ENCODE measurements at places on chromosomes 2 and 18.
A peak's percentile ranks its signal among the peaks of the same experiment; 100 is the strongest.

DNA sequence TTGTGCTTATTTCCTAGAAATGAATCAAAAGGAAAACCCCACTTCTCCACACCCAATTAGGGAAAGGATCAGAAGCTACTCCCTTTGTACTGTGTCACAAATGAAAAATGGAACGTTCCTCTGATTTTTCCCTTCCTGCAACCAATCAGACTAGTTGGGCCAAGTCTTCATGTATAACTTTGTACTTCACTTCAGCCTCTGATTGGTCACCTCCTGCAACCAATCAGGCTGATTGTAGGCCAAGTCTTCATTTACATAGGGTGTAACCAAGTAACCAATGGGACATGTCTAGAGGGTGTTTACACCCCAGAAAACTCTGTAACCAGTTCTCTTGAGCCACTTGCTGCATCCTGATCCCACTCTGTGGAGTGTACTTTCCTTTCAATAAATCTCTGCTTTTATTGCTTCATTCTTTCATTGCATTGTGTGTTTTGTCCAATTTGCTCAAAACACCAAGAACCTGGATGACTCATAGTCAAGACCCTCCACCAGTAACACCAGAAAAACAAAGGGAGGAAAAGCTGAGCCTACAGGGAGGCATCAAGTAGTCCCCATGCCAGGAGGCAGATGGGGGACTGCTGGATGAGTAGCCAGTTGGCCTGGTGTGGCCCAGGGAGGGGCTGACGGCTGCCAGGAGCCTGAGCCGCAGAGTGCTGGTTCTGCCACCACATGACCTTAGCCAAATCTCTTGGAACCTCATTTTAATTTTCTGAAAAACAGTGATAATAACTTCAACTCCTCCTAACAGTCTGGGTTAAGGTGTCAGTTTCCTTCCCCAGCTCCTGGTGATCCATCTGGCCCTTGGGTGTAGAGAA is 46.1 kb downstream of the SOWAHC start:
- no peak for DNase-seq

GRCh38 chr2:5315512-5315911 is 376.7 kb upstream of the SOX11 start:
- no peak for DNase-seq

DNA sequence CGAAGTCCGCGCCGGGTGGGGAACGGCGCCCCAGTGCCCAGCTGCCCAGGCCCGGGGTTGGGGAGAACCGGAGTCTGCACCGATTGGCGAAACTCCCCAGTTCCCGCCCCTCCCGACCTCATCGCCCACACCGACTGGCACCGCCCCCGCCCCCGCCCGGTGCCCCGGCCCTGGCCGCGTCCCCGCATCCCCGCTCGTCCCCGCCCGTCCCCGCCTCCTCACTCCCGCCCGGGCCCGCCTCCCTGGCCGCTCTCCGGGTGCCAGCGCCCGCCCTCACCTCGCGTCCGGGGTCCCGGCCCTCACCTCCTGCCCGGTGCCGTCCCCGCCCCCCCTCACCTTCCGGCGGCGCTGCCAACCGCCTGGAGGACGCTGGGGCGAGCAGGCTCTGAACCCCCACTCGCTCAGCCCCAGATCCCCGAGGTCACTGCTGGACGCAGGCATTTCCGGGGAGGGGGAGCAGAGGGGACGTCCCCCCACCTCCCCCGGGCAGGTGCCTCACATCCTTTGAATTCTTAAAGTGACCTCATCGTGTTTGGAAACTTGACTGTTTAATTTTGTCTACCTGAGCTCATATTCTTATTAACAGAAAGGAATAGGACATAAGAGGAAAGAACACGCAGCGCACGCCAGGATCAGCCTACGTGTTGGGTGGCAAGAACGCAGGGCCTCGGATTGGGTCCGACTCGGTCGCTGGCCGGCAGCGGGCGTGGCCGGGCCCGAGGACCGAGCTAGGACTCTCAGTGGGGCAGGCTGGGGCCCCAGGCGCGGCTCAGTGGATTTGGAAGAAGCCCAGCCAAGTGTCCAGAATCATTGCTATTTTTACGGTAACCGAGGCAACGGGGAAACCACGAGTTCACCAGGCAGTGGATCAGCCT is at the start of gene FAM110C:
Gene FAM110C, minus strand, starts transcription at position 35 of the 875 bp plus-strand sequence. CDS start 120 bp downstream, outside the sequence.
- DNase-seq, result peak; percentile 34

DNA sequence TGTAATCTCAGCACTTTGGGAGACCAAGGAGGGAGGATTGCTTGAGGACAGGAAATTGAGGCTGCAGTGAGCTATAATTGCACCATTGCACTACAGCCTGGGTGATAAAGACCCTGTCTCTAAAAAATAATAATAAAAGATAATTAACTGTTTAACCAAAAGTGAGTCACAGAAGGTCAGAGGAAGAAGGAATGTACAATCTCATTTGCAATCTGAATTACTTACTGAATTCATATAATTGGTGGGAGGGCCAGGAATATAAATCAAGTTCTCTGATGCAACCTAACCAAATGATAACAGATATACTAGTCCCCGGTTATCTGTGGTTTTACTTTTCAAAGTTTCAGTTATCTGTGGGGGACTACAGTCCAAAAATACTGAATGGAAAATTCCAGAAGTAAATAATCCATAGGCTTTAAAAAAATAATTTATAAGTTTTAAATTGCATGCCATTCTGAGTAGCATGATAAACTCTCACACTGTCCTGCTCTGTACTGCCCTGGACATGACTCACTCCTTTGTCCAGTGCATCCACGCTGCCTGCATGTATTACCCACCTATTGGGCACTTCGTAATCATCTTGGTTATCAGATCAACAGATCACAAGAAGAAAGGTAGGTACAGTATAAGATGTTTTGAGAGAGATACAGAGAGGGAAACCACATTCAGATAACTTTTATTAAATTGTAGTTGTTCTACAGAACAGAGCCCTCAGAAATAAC is 12.8 kb upstream of the MATN3 start:
- no peak for DNase-seq

GRCh38 chr2:47271054-47272000 is 116.2 kb upstream of the STPG4 start:
- DNase-seq, result no peak

- no peak for DNase-seq
These were observed 3.2 kb downstream of the NPPC start for GRCh38 chr2:231923010-231923344.

- no peak for DNase-seq
These were observed 80.6 kb upstream of the GLS start for GRCh38 chr2:190799999-190800398.

DNA sequence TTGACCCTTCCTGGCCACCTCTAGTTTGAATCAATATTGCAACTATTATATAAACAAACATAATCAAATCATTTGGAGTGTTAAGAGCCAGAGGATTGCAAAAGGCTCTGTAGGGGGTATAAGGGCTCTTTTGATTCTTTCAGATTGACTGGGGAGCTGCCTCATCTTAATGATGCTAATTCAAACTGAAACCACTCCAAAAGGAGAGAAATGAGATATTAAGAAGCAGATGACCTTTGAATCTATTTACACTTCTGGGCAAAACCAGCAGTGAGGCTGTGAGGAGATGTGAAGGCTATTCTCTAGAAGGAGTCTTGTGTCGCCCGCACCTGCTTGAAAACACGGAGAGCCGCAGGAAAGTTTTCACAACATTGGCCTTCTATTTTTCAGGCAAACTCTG is 311.2 kb upstream of the CRIM1 start:
- no peak for DNase-seq

DNA sequence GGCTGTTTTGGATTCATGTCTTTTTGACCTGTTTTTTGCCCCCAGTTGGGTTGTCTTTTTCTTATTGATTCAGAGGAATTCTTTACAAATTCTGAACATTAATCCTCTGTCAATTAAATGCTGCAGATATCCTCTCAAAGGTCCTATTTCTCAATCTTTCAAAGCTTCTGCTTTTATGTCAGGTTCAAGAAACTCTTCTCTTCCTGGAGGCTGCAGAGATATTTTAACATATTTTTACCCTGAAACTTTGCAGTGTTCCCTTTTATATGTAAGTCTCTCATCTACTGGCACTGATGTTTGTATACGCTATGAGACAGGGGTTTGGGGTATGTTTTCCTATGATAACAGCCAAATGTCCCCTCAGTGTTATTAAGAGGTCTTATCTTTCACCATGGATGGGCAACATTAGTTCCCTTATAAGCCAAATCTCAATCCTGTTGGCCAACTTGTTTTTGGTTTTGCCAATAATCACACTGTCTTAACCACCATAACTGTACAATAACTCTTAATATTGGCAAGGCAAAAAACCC is 159.3 kb downstream of the HDAC4 start:
- no peak for DNase-seq

DNA sequence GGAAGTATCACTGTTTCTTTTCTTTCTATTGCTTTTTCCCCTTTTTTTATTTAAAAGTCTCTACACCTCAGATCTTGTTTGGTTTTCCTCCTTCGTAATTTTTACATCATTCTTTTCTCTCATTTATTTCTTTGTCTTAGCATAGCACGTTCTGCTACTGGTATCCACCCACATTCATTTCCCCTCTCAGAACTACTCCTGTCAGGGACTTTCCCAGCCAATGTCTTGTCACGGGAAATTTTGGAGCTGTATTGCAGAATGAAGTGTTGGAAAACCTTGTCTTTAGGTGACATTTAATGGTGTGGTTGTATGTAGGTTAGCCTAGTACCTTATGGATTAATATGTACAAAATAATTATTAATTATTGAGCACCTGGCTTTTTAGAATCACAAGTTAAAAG is 34.0 kb downstream of the TTLL4 start:
- no peak for DNase-seq

DNA sequence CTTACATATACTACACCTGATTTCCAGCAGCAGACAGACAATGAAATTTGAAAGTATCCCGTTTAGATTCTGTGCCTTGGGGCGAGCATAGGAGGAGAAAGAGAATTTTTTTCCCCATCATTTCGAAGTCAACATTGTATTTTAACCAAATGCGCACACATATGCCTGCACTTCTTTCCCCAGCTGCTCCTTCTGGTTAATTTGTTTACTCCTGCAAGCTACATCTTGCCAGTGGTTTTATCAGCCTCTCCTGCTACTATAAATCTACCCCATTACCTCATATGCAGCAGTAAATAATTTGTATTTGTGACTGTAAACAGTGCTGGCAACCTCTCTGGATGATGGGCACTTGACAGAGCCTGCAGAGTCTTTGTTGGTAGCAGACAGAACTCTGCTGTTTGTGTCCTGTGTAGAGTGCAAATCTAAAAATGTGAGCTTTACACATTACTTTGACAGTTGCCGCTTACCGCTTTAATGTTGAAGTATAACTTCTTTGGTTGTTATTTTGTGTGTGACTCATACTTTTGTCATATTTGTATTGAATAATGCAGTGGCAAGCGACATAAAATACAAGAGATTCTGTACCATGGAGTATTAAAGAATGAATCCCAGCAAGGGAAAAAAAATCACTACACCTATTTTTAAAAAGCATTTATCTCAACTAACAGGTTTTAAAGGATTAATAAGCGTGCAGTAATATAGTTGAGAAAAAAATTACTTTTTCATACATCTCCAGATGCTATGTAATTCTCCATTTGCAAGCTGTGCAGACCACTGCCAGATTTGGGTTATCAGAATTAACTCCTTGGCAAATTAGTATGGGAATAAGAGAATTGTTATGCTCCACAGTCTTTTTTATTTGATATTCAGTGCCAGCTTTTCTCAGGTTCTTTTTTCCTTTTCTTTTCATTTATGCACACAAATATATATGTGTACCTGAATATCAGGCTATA is 536.8 kb downstream of the XIRP2 start:
- DNase-seq, result no peak

- no peak for DNase-seq
These were observed 11.5 kb downstream of the PAIP2B start for GRCh38 chr2:71215447-71215846.

DNA sequence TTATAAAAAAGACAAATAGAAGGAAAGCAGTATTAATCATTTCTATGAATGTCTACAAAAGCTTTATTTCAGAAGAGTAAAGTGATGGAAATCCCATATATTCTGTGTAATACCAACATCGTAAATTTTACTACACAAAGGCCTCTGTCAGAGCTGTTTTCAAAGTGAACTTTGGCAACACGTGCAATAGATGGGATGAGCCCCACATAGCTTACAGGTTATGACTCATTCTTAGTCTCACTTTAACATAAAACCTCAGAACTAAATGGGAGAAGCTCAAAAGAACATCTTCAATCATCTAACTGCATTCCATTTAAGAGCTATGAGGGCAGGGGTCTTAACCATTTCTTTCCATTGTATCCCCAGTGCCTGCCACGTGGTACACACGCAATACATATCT is 11.5 kb downstream of the VPS4B start:
- no peak for DNase-seq

- no peak for DNase-seq
These were observed 30.7 kb downstream of the MBD2 start for GRCh38 chr18:54193786-54194185.

- DNase-seq, result no peak
These were observed 303.1 kb downstream of the SS18 start for GRCh38 chr18:25787276-25787675.

GRCh38 chr2:67232936-67233335 is 164.2 kb upstream of the ETAA1 start:
- no peak for DNase-seq

DNA sequence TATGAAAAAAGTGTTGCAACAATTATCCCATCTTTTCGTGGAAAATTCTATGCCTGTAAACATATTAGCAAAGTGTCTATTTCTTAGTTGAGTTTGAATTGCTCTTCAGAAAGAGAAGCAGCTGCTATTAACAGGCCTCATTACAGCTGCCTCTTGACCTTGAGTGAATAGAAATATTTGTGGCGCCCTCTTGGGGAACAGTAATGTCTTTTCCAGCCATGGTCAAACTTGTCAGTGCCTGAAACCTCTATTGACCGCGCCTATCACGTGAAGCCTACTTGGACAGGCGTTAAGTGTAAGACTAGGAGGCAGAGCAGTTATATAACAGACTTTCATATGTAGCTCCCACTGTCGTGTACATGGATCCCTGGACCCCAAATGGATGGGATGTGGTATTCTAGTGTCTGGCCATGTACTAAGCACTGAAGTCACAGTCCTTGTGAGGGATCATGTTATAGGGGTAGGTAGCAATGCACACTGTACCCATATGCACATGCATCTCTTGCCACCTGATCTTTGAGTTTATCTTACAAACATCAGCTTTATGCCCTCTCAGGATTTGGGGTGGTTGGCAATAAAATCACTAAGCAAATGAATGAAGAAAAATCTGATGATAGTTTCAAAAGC is 245.0 kb downstream of the PTGR3 start:
- DNase-seq, result no peak

DNA sequence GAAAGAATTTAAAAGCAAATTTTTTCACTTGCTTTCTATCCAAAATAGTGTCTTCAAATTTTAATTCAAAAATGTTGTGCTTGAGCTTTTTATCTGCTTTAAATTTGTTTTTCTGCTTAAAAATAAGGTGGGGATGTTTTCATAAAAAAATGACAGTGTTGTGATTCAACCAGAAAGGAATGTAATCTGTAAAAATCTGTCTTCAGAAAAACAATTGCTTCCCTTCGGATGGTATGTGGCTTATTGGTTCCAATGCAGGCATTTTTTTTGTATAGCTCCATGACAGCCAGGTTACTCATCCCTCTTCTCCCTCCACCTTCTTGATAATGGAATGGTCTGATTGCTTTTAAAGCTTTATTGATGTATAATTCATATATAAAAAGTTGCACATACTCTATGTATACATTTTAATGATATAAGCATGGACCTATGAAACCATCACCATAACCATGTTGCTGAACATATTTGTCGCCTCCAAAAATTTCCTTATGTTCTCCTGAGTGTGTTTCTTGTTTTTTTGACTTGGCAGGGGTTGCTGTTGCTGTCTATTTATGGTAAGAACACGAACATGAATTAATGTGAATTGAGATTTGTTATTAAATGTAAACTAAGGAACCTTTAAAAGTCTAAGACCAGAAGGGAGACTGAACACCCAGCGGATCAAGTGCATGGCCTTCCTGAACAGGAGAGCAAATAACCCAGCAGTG is 363.7 kb upstream of the SPHKAP start:
- no peak for DNase-seq

GRCh38 chr2:188798159-188798558 is 176.0 kb upstream of the COL3A1 start:
- no peak for DNase-seq
